ACHN (cell line): ENCODE measurements at places on chromosomes 7 and 10.

DNA sequence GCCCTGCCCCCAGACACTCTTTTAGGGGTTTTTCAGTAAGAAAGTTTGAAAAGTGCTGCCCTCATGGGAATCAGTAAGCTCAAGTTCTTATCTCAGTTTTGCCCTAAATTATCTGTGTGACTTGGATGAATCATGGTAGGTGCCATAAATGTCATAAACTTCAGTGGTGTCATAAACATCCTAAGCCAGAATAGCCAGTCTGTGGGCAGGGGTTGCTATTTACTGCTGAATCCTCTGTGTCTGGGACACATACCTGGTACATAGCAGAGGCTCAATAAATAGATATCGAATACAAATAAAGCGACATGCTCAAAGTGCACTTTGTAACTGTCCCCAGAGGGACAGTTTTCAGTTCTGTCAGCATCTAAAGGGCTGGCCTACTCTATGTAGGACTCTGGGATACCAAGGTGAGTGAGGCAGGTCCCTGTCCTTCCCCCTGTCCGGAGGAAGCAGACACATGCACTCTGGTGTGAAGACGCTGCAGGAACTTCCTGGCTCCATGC lies 502.1 kb downstream of the RPS24 start:
- DNase-seq, result no peak

DNA sequence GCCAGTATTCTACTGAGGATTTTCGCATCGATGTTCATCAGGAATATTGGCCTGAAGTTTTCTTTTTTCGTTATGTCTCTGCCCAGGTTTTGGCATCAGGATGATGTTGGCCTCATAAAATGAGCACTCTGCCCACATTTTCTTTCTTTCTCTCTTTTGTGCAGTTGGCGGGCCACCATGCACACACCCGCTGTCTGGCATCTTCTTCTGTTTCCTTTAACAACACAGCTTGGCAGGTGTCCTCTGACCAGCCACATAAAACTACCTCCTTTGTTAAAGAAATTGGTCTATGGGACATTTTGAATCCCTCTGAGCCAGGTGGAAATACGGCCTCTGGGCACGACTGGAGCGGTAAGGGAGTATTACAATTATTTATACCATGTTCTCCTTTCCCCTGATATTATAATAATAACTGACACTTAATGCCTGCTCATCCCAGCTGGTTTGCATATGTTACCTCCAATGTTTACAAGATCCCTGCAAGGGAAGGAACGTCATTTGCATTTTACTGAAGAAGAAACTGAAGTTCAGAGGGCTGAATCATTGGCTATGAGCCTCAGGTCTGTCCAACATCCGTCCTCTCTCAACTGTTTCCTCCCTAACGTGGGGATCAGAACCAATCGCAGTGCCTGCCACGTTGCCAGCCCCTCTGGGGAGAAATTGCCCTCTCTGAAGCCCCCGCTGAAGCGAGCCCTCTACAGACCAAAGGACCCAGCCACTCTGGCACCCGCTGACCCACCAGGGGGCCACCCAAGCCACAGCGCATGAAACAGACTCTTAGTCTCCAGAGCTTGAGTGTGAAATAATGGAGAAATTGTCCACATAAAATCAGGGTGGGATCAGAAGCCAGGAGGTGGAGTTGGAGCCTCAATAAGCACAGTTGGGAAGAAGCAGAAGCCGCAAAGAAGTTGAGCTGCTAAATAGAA lies 125.0 kb upstream of the FOXK1 start:
- DNase-seq, result no peak

- no peak for DNase-seq
These were observed 190.0 kb downstream of the KCND2 start for GRCh38 chr7:120462991-120463390.

DNA sequence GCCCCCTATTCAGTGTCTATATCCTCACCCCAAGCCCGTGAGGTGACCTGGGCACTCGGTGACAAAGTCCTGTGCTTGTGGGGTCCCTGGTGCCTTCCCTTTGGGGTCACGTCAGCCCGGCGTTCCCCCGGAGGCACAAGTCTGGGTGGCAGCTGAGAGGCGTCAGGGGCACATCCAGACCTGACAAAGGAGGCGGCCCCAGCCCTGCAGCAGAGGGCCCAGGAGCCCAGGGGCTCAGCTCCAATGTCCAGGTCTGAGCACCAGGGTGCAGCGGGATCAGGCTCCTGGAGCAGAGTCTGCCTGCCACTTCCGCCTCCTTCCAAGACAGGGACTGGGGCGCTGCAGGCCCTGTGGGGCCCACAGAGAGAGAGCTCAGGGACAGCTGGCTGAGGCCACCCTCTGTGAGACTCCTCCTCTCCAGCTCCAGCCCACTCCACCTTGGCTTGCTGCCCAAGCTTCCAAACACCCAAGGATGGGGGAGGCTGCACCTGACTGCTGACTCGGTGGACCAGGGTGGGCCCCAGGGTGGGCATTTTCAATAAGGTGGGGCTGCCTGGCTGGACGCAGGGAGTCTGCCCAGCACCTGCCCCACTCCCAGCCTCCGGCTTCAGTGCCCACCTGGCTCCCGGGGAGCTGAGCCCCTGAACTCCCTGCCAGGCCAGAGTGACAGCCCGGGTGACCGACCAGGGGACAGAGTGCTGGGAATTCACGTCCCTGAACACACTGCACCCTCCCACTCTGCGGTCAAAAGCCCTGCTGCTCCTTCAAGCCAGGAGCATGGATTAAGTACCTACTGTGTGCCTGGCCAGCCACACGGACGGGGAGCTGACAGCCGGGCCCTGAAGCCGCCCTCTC lies 1.0 kb upstream of the KNDC1 start:
- no peak for DNase-seq

GRCh38 chr7:84144480-84144879 lies 50.1 kb downstream of the SEMA3A start:
- peak; percentile 34 for DNase-seq

DNA sequence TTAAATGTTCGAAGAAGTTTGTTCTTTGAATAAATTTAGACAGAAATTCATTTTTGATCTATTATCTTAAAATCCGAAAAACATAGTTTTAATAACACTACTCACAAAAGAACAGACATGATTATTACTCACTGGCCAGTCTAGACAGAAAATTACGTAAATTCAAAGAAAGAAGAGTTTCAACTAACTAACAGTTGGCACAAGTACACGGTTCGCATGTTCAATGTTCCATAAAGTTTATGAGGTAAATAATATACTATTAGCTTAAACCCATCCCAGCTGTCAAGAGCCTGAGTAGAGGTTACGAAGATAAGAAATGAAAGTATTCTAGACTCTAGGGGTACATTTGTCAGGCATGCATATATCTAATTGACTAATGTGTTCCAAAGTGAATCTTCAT lies 151.8 kb upstream of the ASAH2 start:
- DNase-seq, result no peak

DNA sequence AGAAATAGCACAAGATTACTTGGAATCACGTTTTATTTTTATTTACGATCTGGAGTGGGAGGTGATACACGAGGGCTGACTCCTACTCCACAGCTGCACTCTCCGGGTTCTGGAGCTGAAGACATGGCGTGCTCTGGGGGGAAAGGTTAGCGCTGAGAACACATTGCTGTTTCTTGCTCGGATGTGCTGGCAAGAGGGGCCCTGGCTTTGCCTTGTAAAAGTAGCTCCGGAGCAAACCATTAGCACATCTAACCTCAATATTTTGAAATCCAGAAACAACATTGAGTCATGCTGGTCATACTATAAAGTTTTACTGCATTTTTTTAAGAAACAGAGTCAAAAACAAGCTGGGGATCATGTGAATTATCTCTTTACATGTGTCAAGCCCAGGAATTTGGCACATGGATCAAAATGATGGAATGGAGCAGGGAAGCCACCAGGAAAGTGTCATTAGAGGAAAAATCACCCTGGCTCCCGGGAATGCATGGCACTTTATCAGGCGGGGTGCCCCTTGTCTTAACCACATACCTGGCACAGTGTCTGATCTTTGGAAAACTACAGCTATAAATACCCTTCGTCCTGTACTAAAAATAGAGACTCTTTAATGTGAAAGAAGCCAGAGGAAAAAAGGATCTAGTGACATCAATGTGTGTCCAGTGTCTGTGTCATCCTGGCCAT lies 31.6 kb upstream of the LYZL1 start:
- no peak for DNase-seq

DNA sequence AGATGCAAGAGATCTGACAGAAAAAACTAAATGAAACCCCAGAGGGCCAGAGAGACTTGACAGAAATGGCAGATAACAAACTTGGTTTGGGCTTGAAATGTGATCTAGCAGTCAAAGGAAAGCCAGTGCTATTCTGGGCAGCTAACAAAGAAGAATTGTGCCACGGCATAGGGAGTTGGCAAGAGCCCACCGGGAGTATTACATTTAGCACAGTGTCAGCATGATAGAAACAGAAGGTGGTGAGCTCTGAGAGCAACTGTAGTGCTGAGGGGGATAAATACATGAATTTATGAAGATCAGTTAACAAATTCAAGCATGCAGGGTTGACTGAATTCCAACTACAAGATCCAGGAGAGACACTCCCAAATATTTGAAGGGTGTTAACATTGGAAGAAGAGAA lies 91.1 kb downstream of the AHCYL2 start:
- no peak for DNase-seq

GRCh38 chr7:20737840-20738448 lies 48.7 kb downstream of the SP8 start:
- no peak for DNase-seq

- DNase-seq, result no peak
These were observed 109.1 kb downstream of the ELAPOR2 start for GRCh38 chr7:86950360-86950759.

DNA sequence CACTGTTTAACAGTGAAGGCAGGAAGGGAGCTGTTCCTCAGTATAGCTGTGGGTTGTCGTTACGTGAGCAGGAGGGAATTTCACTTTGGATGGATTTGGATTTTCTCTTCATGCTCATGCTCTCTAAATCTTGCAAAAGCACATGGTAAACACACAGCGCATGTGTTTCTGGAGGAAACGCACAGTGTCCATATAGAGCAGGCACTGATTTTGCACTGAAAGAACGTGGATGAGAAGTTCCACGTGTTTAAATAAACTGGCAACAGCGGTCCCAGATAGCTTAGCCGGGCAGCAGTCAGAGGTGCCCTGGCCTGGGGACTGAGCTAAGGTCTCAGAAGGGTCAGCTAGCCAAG lies 188.6 kb downstream of the MGMT start:
- DNase-seq, result no peak

DNA sequence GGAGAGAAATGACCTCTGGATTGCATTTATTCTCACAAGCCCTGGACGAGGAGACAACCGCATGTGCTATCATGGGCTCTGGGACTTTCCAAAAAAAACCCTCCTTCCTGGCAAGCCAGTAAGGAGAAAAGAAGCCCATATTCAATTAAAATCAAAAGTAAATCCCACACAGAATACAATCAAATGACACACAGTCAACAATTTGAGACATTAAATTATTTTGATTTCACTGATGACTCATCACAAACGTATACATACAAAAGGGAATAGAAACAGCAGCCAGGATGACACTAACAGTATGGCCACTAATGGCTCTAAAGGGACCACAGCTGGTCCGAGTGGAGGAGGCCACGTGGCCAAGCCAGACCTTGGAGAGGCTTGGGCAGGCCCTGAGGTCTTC lies 24.9 kb downstream of the LRRC20 start:
- DNase-seq, result no peak

GRCh38 chr7:139968931-139969330 lies 93.8 kb downstream of the PARP12 start:
- DNase-seq, result no peak

GRCh38 chr7:38027884-38028455 lies 107.5 kb downstream of the EPDR1 start:
- DNase-seq, result no peak

DNA sequence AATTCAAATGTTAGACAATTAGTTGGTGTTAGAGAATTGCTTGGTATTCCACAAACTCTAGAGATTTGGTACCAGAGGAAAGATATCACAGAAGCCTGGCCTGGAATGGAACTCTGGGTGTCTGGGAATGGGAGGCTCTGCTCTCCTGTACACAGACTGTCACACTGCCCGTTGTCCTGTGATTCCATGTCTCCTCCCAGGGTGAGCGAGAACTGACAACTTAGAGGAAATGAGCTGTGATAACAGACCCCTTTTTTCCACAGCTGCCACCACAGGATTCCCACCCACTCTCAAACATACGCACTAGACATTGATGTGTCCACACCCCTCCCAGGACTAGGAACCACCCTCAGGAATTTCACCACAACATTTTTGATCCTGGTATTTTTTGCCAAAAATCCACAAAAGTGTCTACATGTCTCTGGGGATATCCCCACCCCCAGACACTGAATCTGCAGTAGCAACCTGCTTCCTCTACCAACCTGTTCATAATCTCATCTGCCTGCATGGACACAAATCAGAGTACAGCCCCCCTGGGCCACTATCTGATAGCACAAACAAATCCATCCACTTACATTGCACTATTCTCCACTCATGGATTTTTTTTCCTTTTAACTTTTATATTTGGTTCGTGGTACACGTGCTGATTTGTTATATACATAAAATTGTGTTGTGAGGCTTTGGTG lies 4.7 kb downstream of the ZNF273 start:
- DNase-seq, result no peak

DNA sequence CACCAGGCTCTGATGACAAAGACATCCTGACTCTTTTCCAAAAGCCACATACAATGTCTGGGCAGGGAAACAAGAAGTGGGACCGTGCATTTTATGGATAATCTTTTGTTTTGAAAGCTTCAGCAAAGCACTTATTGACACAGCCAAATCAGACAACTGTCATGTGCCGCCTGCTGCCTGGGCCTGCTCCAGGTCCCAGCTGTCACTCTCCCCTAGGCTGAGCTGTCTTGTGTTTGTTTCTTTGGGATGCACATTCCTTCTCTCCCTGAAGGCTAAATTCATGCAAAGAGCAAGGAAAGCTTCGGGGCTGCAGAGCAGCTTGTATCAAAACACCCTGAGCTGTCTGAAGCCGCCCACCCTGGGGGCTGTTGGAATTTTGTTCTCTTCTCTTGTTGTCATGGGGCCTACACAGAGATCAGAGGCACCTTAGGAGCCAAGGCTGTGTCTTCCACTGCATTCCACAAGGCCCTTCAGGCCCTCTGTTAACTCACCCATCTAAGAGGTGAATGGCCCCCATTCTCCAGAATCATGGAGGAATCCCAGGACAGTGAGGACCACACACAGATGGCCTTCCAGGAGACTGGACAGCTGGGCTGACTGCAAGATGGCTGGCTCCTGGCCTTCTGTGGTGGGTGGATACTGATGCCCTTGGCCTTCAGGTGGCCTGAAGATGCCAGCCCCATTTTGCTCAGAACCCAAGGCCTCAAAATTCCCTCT lies 17.8 kb upstream of the SLC18A2 start:
- DNase-seq, result no peak

- no peak for DNase-seq
These were observed 5.0 kb upstream of the AQP1 start for GRCh38 chr7:30906515-30907240.

DNA sequence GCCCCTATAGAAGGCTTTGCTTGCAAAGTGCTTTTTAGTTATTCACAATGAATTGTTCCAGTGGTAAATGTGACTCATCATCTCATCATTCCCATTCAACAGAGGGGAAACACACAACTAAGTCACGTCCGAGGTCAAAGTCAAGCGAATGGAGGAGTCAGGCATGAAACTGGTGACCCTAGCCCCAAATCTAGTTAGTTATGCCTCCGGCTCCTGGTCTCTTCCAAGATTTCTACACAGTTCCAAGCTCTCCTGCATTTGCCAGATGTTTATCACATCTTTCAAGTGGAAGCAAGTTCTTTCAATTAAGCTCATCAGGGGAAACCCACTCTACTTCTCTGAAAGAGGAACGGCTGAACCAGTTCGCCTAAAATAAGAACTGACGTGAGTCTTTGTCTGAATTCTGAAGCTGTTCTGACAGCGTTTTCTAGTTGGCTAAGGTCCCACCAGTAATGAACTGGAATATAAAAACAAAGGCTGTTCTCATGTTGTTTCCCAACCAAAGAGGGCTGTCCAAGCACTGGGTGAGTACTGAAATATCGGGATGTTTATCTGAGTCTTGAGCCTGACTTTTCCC lies 140.9 kb upstream of the NRBF2 start:
- no peak for DNase-seq
